ENCODE measurements at places on chromosomes 2 and 18.

GRCh38 chr18:36993068-36993467 is 164.1 kb downstream of the KIAA1328 start:
- no peak for DNase-seq

DNA sequence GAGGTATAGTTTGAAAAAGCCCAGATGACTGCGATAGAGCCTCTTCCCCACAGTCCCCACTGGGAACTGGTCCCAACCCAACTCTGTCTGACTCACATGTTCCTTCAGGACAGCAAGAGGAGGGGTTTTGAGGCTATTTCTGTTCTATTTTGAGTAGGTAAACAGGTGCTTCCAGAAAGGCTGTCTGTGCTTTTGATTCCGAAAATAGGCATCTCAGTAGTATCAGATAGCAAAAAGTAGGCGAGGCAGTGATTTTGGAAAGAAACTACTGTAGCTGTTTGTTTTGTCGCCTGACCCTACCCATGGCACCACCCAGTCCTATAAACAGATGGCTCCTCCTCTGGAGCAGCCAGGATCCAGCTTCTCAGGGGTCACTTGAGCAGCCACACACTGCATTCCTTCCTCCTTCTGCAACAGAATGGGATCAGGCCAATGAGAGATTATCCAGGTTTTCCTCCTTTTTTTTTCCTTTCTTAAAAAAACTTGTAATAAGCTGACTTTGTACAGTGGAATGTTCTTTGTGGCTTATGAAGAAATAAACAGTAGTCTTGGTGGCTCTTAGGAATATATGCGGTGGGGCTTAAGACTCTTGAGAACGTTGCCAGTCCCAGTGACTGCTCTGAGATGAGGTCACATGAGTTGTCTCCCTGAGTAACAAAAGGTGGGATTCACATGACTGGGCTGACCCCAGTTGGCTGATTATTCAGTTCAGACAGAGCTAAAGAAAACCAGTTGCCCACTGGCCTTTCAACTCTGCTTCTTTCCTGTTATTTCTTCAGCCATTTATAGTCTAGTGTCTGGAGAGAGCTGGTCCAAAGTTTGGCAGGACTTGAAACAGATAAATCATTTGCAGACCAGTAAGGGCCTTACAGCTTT is 98.6 kb downstream of the KCNS3 start:
- DNase-seq, result no peak

GRCh38 chr2:42328148-42328833 is 32.7 kb downstream of the COX7A2L start:
- no peak for DNase-seq

- no peak for DNase-seq
These were observed 334.5 kb downstream of the PIK3C3 start for GRCh38 chr18:42289526-42289925.

GRCh38 chr18:78981394-78981831 is 1.8 kb downstream of the SALL3 start:
- no peak for DNase-seq
